ENCODE measurements at places on chromosomes 11 and 22.

- no peaks in the 10 kb centered on the region for H3K4me1 ChIP-seq
- H3K36me3 ChIP-seq, result no peaks in the 10 kb centered on the region
- H3K4me3 ChIP-seq, result no peak overlapping the region
- DNase-seq, result no peak
Observed at GRCh38 chr11:114416441-114416961, 16.0 kb downstream of the RBM7 start.

- DNase-seq, result no peak
- H3K36me3 ChIP-seq, result no peaks in the 10 kb centered on the region
- no peak overlapping the region for H3K27ac ChIP-seq
- H3K27me3 ChIP-seq, result no peaks in the 10 kb centered on the region
- H3K4me3 ChIP-seq, result no peak overlapping the region
- no peaks in the 10 kb centered on the region for H3K4me1 ChIP-seq
Observed at GRCh38 chr11:17258670-17259069, 17.9 kb upstream of the NUCB2 start.

DNA sequence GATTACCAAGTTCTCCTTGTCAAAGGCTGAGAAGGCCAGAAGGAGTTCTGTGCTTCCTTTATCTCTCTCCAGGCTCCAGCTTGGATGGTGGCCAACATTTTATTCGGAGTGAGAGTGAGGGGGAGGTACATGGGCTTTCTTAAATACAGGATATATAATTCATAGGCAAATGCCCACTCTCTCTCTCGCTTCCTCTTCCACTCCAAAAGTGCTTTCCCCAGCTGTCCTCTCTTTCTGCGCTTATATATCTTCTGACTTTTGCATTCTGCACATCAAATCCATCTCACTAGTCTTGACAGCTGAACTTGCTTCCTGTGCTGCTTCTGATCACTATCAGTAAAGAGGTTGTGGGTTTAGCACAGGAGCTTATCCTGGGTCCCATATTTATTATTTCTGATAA, 125.4 kb upstream of the ARHGAP20 start:
- H3K36me3 ChIP-seq, result no peaks in the 10 kb centered on the region
- H3K4me3 ChIP-seq, result no peak overlapping the region
- H3K27me3 ChIP-seq, result no peaks in the 10 kb centered on the region

DNA sequence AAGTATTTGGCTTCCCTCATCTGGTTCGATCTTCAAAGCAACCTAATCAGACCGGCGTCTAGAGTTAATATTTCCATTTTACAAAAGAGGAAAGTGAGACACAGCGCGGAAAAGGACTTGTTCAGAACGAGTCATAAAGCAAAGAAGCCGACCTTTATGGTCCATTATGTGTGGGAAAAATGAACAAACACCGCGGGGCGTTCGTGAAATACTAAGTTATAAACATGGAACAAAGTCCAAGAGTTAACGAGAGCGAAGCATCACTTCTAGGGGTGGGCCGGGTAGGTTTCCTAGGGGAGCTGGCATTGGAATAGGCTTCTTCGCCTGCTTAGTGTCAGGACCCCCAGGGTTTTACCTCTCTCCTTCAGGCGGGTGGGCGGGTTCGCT, 575 bp downstream of the DUSP18 start:
- DNase-seq, result no peak
- peaks cover 9% of the 10 kb centered on the region for H3K4me1 ChIP-seq
- H3K4me3 ChIP-seq, result peak overlapping the region; percentile 80

Data from esophagus muscularis mucosa (tissue), 4 donors.